ENCODE measurements at places on chromosomes 2 and 18.

- DNase-seq = no peak
These were observed 102.5 kb upstream of the SNTG2 start for GRCh38 chr2:848099-848498.

DNA sequence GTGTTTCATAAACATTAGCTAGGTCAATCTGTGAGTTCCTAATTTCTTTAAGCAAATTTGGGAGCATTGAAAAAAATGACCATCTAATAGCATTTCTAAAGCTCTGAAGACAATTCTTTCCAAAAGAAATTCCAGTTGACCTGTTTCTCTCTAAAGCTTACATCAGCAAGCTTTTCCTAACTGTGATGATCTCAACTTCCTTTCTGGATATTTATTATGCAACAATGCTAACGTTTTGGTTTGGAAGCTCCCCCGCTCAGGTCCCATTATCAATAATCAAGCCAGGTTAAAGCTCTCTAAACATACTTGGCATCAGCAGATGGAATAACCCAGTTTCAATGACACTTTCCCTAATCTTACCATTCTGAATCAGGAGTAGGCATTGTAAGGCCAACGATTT is 196.3 kb upstream of the TANK start:
- no peak for DNase-seq

DNA sequence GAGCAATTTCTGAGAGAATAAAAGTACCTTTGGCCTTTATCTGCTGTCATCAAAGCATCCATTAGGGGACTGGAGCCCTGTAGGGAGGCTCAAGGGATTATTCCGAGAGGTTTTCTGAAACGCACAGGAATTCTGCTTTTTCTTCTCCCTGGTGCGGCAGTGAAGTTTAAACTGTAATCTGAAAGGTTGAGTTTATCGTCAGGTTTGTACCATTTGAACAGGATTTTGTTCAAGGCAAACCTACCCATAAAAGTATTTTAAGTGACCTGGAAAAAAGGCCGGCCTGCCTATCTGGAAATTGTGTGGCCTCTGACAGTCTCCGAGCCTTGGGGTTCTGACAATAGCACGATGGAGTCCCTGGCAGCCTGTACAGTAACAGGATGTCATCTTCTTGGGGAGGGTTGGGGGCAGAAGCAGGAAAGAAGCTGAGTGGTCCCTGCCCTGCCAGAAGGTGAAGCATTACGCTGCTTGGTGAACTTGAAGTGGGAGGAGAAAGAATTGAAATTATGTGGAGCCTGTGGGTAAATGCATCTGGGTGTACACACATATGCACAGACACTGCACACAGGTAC is 272.0 kb downstream of the CYRIA start:
- no peak for DNase-seq

- no peak for DNase-seq
These were observed 22.7 kb upstream of the MYO1B start for GRCh38 chr2:191222507-191222906.

- no peak for DNase-seq
These were observed 547.3 kb downstream of the PLCL1 start for GRCh38 chr2:198351647-198352046.

DNA sequence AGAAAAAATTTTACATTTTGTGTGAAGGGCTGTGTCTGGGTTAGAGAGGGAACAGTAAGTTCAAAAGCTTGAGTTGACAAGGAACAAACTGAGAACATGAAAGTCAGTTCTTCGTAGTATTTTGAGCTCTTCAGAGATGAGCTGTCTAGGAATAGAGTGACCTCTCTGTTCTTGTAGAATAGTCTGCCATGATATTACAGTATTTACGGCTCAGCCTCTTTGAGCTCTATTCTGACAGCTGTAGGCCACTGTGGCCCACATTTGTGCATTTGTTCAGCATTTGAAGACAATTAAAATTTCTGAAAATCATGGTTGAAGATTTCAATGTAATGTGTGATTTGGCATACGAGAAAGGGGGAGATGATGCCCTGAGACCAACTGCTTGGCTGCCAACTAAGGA is 172.8 kb downstream of the MGAT5 start:
- DNase-seq = no peak

- no peak for DNase-seq
These were observed 2.7 kb downstream of the PER2 start for GRCh38 chr2:238285653-238286082.

DNA sequence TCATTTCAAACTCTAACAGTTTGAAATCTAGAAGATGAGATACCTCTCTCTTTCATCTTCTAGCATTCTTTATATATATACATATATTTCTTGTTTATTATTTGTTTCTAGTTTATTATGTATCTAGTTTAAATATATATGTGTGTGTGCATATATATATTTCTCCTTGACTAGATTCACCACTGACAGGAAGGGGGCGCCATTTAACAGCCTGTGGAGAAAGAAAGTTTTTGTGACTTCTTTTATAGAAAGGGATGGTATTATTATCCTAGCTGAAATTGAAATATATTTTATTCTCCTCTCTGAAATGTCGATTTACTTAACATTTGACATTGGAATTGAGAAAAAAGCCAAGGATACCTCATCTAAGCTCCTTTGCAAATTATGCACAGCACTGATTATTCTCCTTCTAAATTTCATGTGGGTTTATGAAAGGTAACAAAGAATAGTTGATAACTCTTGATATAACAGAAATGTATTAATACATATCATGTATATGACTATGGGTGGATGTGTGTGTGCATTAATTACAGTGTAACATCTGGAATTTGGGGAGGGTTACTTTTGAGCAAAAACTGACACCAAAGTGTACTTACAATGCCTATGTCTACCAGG is 160.7 kb upstream of the NT5C1B start:
- peak; percentile 9 for DNase-seq

DNA sequence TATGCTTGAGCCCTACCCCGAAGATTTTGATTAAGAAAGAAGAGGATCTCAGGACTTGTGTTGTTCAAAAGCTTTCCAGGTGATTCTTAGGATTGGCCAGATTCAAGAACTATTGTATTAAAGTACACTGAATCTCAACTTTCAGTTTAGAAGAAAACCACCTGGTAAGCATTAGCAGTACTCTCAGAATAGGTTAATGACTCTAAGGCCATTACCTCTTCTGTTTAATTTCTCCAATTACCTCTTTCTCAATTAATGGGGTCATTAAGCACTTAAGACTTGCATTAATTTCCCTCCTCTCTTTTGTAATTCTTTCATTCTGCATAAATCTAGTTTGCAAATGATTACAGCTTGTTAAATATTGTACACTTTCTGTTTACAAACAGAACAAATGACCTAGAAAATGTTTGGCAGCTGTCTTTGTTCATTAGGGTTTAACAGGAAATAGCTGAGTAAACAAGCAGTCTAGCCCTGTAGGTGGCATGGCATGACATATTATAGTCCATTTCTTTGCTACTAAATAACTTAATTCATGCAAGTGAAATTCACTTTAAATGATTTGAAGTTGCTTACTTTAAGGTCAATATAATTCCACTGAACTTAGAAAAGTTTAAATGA is 20.4 kb upstream of the TDRD15 start:
- DNase-seq = no peak

GRCh38 chr18:13260935-13261640 is 42.5 kb downstream of the LDLRAD4 start:
- DNase-seq = no peak
